ENCODE measurements at places on chromosomes 7 and 10. TPM values are rescaled to one million over a fixed set of nuclear protein-coding genes. Genes with fewer than 3 reads are reported as not detected.
A peak's percentile ranks its signal among the peaks of the same experiment; 100 is the strongest.

- H3K4me1 ChIP-seq: peaks cover 2% of the 10 kb centered on the region
- H3K36me3 ChIP-seq: no peaks in the 10 kb centered on the region
- H3K4me3 ChIP-seq: no peak overlapping the region
- no peak for DNase-seq
- H3K27ac ChIP-seq: no peak overlapping the region
These were observed 21.8 kb downstream of the AUTS2 start for GRCh38 chr7:69620063-69620462.

DNA sequence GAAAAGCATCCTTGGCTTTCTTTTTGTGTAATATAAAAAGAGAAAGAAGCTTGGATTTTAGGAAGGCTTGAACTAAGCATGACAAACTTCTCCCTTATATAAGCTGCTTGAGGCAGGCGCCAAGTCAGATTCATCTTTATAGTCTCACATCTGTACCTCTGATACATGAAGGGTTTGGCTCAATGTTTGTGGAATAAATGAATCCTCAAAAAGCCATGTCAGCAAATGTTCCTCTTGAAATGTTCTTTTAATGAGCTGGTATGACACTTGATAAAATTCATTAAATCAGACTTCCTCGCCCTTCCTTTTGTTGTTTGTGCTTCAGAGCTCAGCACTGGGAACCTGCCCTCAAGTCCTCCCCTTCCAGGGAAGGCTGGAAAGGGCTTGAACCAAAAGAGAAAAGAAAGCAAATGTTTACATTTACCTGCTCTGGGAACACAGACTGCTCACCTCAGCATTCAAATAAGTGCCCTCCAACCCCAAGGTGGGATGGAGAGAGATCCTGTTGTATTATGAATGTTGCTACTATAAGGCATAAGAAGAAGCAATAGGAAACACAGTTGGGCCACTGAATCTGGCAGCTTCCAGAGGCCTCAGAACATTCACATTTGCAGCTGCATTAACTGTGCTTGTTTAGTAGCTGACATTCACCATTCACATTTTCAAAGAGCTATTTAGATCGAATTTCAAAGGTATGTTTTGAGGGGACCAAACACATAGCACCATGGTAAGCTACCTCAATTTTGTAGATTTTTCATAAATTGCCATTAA is 212.6 kb downstream of the CACNA2D1 start:
- H3K36me3 ChIP-seq: no peaks in the 10 kb centered on the region
- H3K4me1 ChIP-seq: no peaks in the 10 kb centered on the region
- no peak for DNase-seq
- H3K4me3 ChIP-seq: no peak overlapping the region

- no peaks in the 10 kb centered on the region for H3K27me3 ChIP-seq
- no peaks in the 10 kb centered on the region for H3K36me3 ChIP-seq
- no peak for DNase-seq
These were observed 84.5 kb upstream of the CHRM2 start for GRCh38 chr7:136783934-136784333.

- no peak for DNase-seq
- no peaks in the 10 kb centered on the region for H3K27me3 ChIP-seq
These were observed 129.8 kb upstream of the TNRC18 start for GRCh38 chr7:5553298-5553877.

DNA sequence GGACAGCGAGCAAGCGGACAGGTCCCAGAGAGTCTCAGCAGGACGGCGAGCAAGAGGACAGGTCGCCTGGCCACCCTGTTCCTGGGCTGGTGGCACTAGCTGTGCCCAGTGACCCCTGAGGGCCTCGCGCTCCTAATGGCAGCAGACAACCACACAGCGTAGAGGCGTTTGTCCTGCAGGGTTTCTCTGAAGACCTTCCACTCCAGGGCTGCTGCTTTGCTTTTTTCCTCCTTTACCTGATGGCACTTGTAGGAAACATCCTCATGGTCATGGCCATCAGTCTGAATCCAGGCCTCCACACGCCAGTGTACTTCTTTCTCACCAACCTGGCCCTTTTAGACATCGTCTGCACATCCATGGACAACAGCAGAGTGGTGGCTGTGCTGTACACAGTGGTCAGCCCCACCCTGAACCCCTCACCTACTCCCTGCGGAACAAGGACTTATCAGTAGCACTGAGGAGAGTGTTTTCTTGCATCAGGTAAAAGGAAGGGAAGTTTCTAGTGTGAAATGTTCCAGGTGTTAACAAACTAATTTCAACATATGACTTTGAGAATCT is 27.4 kb downstream of the SCART1 start:
- H3K36me3 ChIP-seq: peaks cover 3% of the 10 kb centered on the region
- no peaks in the 10 kb centered on the region for H3K27me3 ChIP-seq
- no peak for DNase-seq
- no peak overlapping the region for H3K4me3 ChIP-seq

GRCh38 chr10:9149134-9149533 is 1094.6 kb downstream of the GATA3 start:
- no peak overlapping the region for H3K4me3 ChIP-seq
- no peak overlapping the region for H3K27ac ChIP-seq
- no peaks in the 10 kb centered on the region for H3K4me1 ChIP-seq
- peaks cover 7% of the 10 kb centered on the region for H3K27me3 ChIP-seq

DNA sequence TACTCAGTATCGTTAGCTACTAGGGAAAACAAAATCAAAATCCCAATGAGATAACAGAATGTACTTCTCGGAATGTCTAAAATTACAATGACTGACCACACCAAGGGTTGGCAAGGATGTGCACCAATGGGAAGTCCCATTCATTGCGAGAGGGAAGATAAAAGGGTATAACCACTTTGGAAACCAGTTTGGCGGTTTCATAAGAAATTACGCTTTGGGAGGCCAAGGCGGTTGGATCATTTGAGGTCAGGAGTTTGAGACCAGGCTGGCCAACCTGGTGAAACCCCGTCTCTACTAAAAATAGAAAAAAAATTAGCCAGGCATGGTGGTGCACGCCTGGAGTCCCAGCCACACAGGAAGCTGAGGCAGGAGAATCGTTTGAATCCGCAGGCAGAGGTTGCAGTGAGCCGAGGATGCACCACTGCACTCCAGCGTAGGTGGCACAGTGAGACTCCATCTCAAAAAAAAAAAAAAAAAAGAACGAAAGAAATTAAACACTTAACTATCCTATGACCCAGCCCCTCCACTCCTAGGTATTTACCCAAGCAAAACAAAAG is 7.6 kb downstream of the HACD1 start:
- peak overlapping the region; percentile 2 for H3K4me3 ChIP-seq
- no peak overlapping the region for H3K27ac ChIP-seq
- H3K27me3 ChIP-seq: no peaks in the 10 kb centered on the region
- no peak for DNase-seq

- H3K4me1 ChIP-seq: no peaks in the 10 kb centered on the region
- no peak overlapping the region for H3K27ac ChIP-seq
- H3K27me3 ChIP-seq: no peaks in the 10 kb centered on the region
These were observed 33.5 kb upstream of the ADAM12 start for GRCh38 chr10:126421756-126422256.

GRCh38 chr7:157671358-157672255 is 334.8 kb downstream of the DNAJB6 start:
- peaks cover 83% of the 10 kb centered on the region for H3K27me3 ChIP-seq
- H3K4me3 ChIP-seq: no peak overlapping the region
- no peak for DNase-seq

DNA sequence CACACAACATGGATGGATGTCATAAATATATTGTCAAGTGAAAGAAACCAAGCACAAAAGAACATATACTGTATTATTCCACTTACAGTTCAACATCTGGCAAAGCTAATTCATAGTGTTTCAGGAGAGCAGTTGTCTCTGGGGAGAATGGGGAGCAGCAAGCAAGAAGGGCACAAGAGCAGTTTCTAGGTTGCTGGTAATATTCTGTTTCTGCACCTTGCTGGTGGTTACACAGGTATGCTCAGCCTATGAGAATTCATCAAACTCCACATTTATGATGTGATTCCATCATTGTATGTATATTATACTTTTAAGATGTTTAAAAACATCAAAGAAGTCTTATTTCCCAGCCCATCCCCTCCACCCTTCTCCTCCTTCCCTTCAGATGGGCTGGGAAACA is 18.1 kb upstream of the PALS2 start:
- peaks cover 10% of the 10 kb centered on the region for H3K27me3 ChIP-seq
- peak overlapping the region; percentile 45 for H3K27ac ChIP-seq
- no peak for DNase-seq
- H3K36me3 ChIP-seq: no peaks in the 10 kb centered on the region

DNA sequence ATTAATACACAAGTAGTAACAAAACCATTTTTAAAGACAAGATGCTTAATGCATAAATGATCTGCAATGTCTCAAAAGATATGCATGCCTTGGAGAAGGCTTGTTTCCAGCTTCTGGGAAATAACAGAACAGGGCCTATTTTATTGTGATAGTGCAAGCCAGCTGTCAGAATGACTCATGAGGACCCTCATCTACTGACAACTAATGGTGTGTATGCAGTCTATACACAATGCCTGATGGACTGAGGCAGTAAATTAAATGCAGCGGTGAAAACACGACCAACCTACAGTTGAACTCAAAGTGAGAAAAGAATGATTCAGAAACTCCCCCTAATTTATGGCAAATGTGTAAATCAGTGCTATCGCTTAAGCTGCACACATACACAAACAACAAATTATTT is 46.3 kb downstream of the VPS41 start:
- no peak overlapping the region for H3K27ac ChIP-seq
- H3K27me3 ChIP-seq: no peaks in the 10 kb centered on the region
- H3K36me3 ChIP-seq: peaks cover 11% of the 10 kb centered on the region
- H3K4me1 ChIP-seq: peaks cover 9% of the 10 kb centered on the region
- no peak overlapping the region for H3K4me3 ChIP-seq

GRCh38 chr7:33706771-33707200 is 198.6 kb upstream of the BMPER start:
- H3K27ac ChIP-seq: no peak overlapping the region
- no peaks in the 10 kb centered on the region for H3K36me3 ChIP-seq
- H3K4me3 ChIP-seq: no peak overlapping the region
- H3K4me1 ChIP-seq: no peaks in the 10 kb centered on the region
- DNase-seq: no peak

- H3K4me1 ChIP-seq: peaks cover 42% of the 10 kb centered on the region
- no peaks in the 10 kb centered on the region for H3K27me3 ChIP-seq
- H3K36me3 ChIP-seq: no peaks in the 10 kb centered on the region
- no peak for DNase-seq
These were observed 20.7 kb upstream of the ZMIZ1 start for GRCh38 chr10:79047875-79048638.

DNA sequence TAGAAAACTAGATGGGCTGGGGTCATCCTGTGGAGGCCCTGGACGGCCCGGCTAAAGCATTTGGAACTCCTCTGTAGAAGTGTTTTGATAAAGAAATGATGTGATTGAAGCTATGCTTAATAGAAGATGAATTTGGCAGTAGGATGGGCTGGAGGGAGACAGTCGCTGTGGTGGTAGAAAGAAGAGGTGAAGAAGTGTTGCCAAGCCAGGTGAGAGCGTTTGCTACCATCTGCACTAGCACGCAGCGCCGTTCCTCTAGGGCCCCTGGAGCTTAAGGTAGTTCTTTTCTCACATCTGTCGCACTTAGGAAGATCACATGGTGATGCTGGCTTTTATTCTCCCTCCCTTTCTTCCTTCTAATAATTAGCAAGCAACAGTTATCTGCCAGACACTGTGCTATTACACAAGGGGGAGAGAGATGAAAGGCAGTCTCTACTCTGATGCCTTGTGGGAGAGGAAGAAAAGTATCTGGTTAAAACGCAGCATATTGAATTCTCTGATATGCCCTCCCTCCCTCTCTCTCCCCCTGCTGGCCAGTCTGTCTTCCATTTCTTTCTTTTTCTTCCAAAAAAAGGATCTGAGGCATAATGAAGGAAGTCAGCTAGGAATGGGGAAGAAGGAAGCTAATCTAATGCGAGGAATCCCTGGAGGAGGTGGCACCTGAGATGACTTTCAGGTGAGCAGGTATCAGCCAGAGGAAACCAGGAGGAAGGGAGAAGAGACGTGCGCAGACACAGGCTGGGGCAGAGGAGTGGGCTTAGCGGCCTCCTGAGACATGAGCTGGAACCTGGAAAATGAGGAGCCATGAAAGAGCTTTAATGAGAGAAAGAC is 162.3 kb upstream of the KLF14 start:
- peak overlapping the region; percentile 86 for H3K4me3 ChIP-seq
- no peaks in the 10 kb centered on the region for H3K27me3 ChIP-seq
- peak overlapping the region; percentile 94 for H3K27ac ChIP-seq
- peaks cover 71% of the 10 kb centered on the region for H3K4me1 ChIP-seq

- H3K4me3 ChIP-seq: no peak overlapping the region
- H3K27me3 ChIP-seq: no peaks in the 10 kb centered on the region
- peaks cover 2% of the 10 kb centered on the region for H3K36me3 ChIP-seq
- peaks cover 15% of the 10 kb centered on the region for H3K4me1 ChIP-seq
- no peak overlapping the region for H3K27ac ChIP-seq
These were observed 140.0 kb downstream of the CHCHD3 start for GRCh38 chr7:132941905-132942304.

GRCh38 chr10:79241629-79241989 is 105.7 kb upstream of the PPIF start:
- H3K27me3 ChIP-seq: no peaks in the 10 kb centered on the region
- peak overlapping the region; percentile 80 for H3K27ac ChIP-seq
- peak overlapping the region; percentile 87 for H3K4me3 ChIP-seq
- peaks cover 39% of the 10 kb centered on the region for H3K4me1 ChIP-seq
- H3K36me3 ChIP-seq: no peaks in the 10 kb centered on the region

DNA sequence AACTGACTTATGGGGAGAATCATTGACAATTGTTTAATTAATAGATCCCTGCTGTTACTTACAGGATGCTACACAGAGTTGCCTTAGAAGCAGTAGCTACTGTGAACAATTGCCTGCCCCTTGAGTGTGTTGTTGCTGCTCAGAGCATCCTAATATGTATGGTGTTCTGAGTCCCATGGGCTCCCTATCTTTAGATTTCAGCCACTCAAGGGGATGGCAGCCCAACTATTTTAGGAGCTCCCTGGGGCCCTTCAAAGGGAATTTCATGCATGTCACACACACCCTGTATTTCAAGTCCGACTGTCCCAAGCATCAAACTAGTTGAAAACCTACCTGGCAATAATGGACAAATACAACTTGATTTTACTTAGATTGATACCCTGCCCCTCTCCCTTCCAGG is 111.2 kb downstream of the NOC3L start:
- H3K4me1 ChIP-seq: no peaks in the 10 kb centered on the region
- no peak for DNase-seq
- H3K4me3 ChIP-seq: no peak overlapping the region
- no peak overlapping the region for H3K27ac ChIP-seq
- no peaks in the 10 kb centered on the region for H3K36me3 ChIP-seq

GPR158 gene
- total RNA-seq: not detected

C10orf88 gene
- total RNA-seq: 6.8 TPM

PRKCQ gene
- 66.3 TPM for total RNA-seq

TYW1B gene
- 4.8 TPM for total RNA-seq

EMX2 gene
- not detected for total RNA-seq

ADCY1 gene
- not detected for total RNA-seq

TMEM139 gene
- total RNA-seq: 0.86 TPM

SNX10 gene
- total RNA-seq: 12.4 TPM

PPP1R9A gene
- 0.08 TPM for total RNA-seq

Data from T-helper 17 cell (primary cell).